ENCODE measurements at places on chromosomes 13 and 19.

DNA sequence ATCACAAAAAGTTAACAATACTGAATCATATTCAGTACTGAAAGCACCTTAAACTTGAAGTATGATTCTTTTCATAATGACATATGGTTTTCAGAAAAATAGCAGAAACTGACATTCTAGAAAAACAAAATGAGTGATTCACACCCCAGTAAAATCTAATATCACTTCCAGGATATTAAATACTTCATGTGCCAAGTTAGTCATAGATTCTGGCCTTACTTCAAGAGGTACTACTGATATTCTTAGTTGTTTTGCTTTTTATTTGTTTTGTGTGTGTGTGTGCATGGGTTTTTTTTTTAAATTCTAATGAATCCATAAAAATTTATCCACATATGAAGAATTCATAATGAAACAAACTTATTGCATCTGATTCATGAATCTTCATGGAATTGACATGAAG lies 207.9 kb upstream of the UFM1 start:
- no peak for DNase-seq

GRCh38 chr13:48731957-48732569 lies 78.3 kb downstream of the CYSLTR2 start:
- DNase-seq: no peak

GRCh38 chr19:40035996-40036395 lies 20.0 kb downstream of the ZNF780B start:
- no peak for DNase-seq

- DNase-seq: no peak
These were observed at the start of gene PHLDB3 for GRCh38 chr19:43504426-43505185. Gene PHLDB3, minus strand, starts transcription at chr19:43504746. Its CDS starts 628 bp downstream, at chr19:43504118.

DNA sequence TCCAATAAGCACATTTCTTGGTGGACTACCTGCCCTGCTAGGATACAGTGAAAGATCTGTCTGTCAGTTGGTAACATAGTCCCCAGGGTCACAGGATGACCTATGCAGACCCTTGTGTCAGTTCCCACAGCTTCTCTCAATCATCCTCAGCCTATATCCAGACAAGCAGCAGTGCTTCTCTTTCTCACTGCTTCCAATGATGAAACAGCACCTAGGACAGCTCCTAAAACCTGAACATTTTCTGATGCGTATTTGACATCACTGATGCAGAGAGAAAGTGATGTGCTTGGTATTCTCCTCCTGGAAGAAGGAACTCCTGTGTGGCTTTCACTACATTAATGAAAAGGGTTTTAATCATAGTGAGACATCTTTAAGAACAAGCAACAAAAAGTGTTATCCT lies 43.7 kb downstream of the ZNF557 start:
- DNase-seq: no peak

GRCh38 chr19:49758292-49758691 lies 4.8 kb downstream of the TSKS start:
- no peak for DNase-seq

DNA sequence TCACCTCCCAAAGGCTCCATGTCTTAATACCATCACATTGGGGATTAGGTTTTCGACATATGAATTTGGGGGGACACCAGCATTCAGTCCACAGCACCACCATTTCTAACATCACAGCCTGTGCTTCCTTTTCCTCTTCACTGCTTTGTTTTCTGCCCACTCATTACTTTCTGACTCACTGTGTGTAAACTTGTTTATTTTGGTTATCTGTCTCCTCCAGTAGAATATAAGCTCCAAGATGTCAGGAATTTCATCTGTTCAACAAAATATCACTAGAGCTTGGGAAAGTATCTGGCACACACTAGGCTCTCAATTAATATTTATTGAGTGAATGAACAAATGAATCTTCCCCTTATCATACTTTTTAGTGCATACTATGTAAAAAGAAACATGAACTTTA lies 152.0 kb downstream of the NUFIP1 start:
- no peak for DNase-seq
